Stomach (tissue), 19 donors: ENCODE measurements at places on chromosomes 2 and 18. TPM values are rescaled to one million over a fixed set of nuclear protein-coding genes. Genes with fewer than 3 reads are reported as not detected.
A peak's percentile ranks its signal among the peaks of the same experiment; 100 is the strongest.

RTP5 gene
- not detected for total RNA-seq

MYO5B gene
- total RNA-seq: 224 TPM

DNER gene
- total RNA-seq: 7.7 TPM

GREB1 gene
- total RNA-seq: 11.0 TPM

PCARE gene
- total RNA-seq: not detected

KCNE4 gene
- 4.0 TPM for total RNA-seq

KRCC1 gene
- 21.8 TPM for total RNA-seq

STK16 gene
- 1.2 TPM for total RNA-seq

IGFBP2 gene
- total RNA-seq: 180 TPM

GRCh38 chr2:165456027-165456426 is 13.5 kb upstream of the CSRNP3 start:
- DNase-seq: peak; percentile 15

DNA sequence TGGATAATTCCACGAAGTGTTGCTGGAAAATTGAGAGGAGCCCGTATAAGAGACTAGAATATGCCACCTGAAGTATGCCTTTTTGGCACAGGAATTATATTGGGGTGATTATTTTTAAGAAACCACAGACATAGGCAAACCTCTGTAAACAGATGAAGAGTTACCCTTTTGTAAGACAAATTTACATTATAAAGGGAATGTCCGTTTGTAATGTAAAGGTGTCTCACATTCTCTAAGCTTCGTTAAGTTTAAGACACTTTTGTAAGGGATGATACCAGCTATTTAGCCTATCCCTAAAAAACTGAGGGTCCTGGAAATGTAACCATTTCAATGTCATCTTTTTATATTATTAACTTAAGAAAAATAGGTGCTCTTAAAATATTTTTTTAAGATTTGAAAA is 432.8 kb upstream of the SYT4 start:
- DNase-seq: no peak

DNA sequence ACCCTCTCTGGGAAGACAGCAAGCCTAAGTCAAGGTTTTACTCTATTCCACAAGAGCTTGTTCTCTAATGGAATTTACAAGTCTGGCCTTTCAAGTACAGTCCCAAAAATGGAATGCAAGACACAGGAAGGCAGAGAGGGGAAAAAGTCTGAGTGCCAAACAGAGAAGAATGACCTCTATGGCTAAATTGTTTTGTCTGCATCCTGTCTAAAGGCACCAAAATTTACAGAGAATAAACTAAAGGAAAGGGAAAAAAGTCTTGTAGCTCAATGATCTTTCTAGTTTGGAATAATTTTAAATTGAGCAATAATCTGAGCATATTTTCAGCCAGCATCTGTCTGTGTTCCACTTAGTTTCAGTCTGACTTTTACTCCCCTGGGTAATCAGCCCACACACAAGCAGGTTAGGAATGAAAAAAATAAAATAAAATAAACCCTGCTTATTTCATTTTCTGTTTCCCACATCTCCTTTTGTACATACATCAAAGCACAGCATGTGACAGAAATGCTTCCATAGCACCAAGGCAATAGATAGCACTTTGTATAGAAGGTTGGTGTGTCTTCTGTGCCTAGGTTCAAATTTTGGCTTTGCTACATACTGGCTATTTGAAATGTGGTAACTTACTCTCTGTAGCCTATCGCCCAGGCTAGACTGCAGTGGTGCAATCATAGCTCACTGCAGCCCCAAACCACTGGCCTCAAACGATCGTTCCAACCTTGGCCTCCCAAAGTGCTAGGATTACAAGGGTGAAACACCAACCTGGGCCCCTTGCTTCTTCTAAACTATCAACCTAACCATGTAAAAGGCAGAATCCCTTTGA is 105.1 kb downstream of the SLC8A1 start:
- DNase-seq: no peak

- peak; percentile 79 for DNase-seq
These were observed 72.7 kb upstream of the MGAT5 start for GRCh38 chr2:134181219-134181618.

GRCh38 chr2:47303341-47304148 is 99.4 kb upstream of the MSH2 start:
- no peak for DNase-seq

DNA sequence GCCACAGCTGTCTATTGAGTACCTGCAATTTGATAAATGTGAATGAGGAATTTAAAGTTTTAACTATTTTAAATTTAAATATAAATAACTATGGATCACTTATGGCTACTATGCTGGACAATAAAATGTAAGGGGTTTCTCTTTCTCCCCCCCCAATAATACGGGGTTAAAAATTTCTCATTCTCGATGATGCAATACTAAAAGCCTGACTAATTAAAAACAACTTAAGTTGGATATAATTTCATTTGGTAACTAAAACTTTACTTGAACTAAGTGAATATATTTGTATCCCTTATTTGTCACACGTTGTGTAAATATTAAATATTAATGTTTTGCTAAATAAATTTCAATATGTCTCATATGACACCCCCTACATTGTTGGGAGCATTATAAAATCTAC is 297.3 kb downstream of the GRB14 start:
- no peak for DNase-seq

GRCh38 chr2:121085801-121086200 is 199.2 kb downstream of the TFCP2L1 start:
- DNase-seq: peak; percentile 83

DNA sequence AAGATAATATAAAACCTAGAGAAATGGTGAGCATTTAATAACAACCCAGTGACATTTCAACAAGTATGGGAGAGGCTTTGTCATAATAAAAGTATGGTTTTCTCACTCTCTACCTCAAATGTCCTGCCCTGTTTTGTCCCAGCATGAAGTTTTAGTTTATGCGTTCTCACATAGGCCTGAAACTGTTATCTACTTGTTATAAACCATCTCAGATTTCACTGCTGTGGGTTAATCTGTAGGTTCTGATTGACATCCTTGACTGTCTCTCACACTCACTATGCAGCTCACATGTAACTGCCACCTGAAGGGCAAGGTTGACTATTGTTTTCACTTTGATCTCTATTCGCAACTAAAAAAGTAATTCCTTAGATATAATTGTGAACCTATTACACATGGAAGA is 44.9 kb downstream of the ZEB2 start:
- no peak for DNase-seq
